Activated CD4-positive, alpha-beta memory T cell treated with anti-CD3 and anti-CD28 coated beads, Interleukin-2, amount 10 ng/mL, durations not matched to agents 7 days and 5 days (primary cell): ENCODE measurements at places on chromosomes 16 and 17.

- DNase-seq: peak; percentile 80
Measured at GRCh38 chr17:46002311-46002972, 3.4 kb downstream of the STH start.

DNA sequence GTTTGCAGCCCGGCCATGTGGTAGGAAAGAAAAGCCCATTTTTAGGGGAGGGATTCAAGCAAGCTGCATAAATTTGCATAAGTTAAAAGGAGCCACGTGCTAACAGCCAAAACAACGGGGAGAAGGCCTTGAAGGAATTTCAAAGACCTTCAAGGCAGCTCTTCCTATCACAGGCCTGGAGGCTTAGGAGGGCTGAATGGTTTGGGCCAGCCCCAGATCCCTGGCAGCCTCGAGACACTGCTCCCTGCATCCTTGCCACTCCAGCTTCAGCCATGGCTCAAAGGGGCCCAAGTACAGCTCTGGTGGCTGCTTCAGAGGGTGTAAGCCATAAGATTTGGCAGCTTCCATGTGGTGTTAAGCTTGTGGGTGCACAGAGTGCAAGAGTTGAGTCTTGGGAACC, 22.6 kb downstream of the PRDM7 start:
- no peak for DNase-seq

DNA sequence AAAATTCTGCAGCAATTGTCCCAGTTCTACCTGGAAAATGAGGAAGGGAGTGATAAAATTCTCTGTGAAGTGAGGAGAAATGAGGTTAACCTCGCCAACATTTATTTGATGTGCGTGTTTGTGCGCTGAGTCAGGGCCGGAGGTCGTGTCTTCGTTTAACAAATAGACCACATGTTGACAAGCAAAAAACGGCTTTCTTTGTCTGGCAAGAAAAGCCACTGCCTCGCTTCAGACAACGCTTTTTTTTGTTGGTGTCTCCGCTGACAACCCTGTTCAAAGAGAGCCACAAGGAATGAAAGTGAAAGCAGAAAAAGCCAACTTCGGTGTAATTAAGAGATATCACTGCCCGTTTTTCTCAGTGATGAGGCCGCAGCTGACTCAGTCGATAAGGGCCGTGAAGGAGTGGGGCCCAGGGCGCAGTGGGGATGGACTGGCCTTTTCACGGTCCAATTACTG, 510.6 kb downstream of the CDH13 start:
- peak; percentile 16 for DNase-seq

- no peak for DNase-seq
Measured at GRCh38 chr17:7848131-7848579, 6.7 kb upstream of the TMEM88 start.

GRCh38 chr17:35046740-35047283, 16.7 kb downstream of the RFFL start:
- DNase-seq: peak; percentile 77

GRCh38 chr17:76104140-76104895, 731 bp upstream of the EXOC7 start:
- no peak for DNase-seq

- DNase-seq: no peak
Measured at GRCh38 chr16:5905935-5906334, 808.3 kb upstream of the EEF2KMT start.

- no peak for DNase-seq
Measured at GRCh38 chr16:996681-997080, 15.1 kb downstream of the SOX8 start.

- DNase-seq: peak; percentile 58
Measured at GRCh38 chr17:27578718-27579085, 52.3 kb upstream of the LGALS9 start.

DNA sequence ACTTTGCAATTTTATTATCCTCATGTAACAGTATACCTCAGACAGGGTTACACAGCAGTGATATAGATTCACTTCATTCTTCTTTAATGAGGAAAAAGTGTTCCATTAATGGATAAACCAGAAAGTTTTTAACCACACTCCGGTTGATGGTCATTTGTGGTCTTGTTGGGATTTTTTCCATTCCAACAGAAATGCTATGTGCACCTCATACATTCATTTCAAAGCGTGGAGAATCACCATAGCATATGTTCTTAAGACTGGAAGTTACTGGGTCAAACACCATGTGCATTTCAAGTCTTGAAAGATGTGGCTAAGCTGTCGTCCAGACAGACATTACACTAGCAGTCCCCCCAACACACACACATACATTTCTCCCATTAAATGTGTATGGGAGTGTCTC, 245.8 kb upstream of the CDH5 start:
- DNase-seq: no peak

DNA sequence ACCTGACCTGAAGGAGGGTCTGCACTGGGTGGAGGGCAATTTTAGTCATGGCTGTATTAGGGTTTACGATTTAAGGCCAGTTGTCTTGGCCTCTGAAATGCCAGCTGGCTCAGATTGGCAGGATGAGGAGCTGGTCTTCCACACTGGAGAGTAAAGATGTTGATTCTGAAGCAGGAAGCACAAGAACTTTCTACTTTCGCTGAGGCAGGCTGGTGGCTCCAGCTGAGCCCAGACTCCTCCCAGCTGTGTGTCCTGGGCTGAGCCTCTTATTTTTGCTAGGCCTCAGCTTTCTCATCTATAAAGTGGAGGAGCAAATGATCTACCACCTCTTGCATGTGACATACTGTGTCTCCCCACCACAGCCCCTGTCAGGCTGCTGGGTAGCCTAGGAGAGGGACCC, 74.4 kb downstream of the MRM1 start:
- peak; percentile 58 for DNase-seq
